ENCODE measurements at places on chromosomes 2 and 18.
A peak's percentile ranks its signal among the peaks of the same experiment; 100 is the strongest.

DNA sequence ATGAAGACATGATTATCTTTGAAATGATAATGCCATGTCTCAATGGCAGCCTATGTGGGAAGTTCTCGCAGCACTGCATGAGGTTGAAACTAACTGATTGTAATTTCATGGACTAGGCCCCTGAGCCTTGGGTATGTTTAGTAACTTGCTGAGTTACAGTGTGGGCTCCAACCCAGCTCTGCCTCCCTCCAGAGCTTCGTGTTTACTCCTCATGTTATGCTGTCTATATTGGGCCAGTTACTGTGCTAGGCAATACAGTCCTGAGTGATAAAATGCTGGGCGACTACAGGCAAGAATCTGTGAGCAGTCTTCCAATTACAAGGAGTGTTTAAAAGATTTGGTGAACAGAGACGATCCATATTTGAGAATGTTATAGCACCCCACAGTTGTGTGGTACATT lies 530.1 kb upstream of the CDH2 start:
- DNase-seq = no peak

GRCh38 chr2:123723706-123724105 lies 301.4 kb upstream of the CNTNAP5 start:
- DNase-seq = no peak

GRCh38 chr2:20597860-20598183 lies 53.1 kb downstream of the HS1BP3 start:
- DNase-seq = no peak

GRCh38 chr2:75655861-75656260 lies 9.3 kb downstream of the MRPL19 start:
- no peak for DNase-seq

- DNase-seq = peak; percentile 38
These were observed 159.4 kb downstream of the DYSF start for GRCh38 chr2:71612581-71613402.

GRCh38 chr18:43389163-43389562 lies 111.9 kb upstream of the SYT4 start:
- DNase-seq = no peak

DNA sequence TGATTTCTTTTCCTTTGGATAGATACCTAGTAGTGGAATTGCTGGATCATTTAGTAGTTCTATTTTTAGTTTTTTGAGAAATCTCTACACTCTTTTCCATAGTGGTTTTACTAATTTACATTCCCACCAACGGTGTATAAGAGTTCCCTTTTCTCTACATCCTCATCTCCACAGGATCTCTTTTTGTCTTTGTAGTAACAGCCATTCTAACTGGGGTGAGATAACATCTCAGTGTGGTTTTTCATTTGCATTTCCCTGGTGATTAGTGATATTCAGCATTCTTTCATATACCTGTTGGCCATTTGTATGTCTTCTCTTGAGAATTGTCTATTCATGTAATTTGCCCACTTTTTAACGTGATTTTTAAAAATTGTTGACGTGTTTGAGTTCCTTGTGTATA lies 13.8 kb downstream of the RFTN2 start:
- no peak for DNase-seq

- no peak for DNase-seq
These were observed 102.8 kb downstream of the MYCN start for GRCh38 chr2:16043192-16043591.

DNA sequence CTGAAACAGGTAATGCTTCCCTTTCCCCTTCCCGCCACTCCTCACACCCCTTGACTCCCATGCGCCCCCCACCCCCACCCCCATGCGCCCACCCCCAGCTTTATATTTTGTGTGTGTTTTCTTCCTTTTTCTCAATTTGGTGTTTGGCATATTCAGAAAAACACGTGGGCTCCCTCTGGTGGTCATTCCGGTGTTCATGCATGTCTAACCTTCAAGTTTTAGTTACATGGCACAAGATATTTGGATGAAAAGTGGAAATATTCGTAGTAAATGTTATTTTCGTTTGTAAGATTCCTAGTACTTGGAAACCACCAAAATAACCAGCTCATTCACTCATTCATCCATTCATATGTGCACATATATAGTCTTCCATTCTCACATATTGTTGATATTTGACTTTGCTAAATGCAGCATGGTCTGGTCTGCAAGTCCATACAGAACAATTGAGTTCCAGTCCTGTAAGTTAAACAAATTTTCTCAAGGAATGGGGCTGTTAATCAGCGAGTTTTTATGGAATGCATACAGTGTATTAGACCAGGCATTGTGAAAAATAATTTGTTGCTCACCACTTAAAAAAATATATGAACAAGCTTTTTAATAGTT lies 143.6 kb upstream of the MAP3K20 start:
- no peak for DNase-seq

DNA sequence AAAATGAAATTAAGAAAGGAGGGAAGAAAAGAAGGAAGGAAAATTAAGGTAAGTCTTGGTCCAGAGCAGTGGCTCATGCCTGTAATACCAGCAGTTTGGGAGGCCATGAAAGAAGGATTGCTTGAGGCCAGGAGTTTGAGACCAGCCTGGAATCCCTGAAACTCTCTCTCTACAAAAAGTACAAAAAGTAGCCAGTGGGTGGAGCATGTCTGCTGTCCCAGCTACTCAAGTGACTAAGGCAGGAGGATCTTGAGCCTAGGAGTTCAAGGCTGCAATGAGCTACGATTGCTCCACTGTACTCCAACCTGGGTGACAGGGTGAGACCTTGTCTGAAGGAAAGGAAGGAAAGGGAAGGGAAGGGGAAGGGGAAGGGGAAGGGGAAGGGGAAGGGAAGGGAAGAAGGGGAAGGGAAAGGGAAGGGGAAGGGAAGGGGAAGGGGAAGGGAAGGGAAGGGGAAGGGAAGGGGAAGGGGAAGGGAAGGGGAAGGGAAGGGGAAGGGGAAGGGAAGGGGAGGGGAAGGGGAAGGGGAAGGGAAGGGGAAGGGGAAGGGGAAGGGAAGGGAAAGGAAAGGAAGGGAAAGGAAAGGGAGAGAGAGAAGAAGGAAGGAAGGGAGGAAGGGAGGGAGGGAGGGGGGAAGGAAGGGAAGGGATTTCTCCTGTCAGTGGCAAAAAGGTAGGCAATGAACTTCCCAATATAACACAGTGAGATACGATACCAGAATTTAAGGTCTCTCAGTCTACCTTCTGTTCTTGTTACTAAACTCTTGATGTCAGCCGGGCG lies 412.8 kb downstream of the CMPK2 start:
- DNase-seq = no peak

- no peak for DNase-seq
These were observed 74.3 kb downstream of the ICOS start for GRCh38 chr2:204010628-204011560.

- DNase-seq = no peak
These were observed 74.5 kb upstream of the NOSTRIN start for GRCh38 chr2:168727904-168728470.

DNA sequence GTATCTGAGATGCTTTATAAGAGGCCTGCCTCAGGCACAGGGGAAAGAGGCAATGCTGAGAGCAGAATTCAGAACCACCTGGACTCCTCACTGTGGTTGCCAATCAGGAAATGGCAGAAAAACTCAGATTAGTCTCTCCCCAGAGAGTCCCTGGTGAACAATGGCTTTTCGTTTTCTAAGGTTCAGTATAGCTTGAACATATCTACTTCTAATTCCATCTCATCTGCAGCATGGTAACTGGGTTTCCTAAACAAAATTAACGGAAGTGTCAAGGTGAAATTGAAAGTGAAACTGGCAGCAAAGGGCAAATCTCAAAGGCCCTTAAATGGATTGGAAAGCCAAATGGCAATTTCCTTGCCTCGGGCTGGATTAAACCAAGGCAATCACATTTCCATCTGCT lies 480.2 kb upstream of the ACVR2A start:
- no peak for DNase-seq

DNA sequence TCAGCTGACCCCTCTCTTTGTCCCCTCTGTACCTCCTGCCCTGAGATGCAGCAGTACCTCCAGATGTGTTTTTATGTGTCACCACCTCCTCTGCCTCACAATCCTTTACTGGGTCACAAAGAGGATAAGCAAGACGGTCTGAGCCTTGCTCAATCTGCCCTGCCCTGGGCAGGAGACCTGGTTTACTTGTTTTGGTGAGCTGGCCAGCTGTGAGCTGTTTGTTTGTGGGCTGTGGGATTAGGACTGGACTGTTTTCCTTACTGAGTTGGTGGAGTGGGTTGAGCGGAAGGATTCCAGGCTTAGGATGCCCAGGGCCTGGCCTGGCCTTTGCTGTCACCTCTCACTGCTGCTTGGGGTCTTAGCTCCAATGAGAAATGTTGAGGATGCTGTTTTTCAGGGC lies 299.5 kb downstream of the SRBD1 start:
- no peak for DNase-seq

GRCh38 chr18:27277554-27277953 lies 92.4 kb upstream of the CHST9 start:
- DNase-seq = no peak

- DNase-seq = no peak
These were observed 75.4 kb downstream of the RAPGEF4 start for GRCh38 chr2:172811027-172811426.

DNA sequence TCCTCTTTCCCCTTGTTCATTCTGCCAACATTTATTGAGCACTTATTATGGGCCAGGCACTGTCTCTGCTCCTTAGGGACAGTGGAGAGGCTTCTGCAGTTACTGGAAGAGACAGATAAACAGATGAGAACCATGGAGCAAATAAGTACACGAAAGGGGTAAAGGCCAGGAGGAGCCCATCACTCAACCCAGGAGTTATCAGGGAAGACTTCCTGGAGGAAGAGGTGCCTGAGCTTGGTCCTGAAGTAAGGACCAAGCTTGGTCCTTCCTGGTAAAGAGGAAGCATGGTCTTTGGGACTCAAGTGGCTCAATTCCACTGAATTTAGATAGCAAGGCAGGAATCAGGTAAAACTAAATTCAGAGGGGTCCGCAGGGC lies 1.7 kb downstream of the ACTG2 start:
- DNase-seq = no peak

- DNase-seq = no peak
These were observed 28.4 kb upstream of the KLHL14 start for GRCh38 chr18:32801228-32801627.

DNA sequence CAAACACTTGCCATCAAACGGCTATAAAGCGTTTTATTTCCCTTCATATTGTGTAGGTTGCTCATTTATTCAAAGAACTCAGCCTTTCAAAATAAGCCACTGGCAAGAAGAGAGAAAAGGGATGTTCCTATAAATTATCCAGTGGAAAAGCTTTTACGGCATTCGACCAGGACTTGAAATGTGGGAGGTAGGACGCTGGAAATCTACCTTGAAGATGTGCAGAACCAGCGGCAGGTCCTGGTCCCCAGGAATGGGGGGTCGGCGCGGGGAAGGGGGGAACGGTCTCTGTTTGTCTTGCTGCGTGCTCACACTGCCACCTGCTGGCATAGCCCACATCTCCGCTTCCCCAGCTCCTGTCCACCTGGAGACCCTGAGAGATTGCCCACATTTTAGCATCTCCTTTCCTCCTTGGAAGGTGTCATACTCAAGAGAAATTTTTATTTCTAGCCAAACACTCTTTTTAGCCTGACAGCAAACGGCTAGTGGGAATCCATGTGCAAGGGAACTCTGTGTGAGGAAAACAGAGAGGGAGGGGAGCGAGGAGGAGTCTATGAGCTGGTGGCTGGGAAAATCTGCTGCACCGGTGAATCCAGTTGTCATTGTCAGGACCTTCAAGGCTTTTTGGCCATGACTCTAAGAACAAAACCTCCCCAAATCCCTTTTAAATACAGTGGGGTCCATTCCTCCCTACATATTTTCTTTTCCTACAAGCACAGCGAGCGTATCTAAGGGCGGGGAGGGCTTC lies 349.0 kb upstream of the PKDCC start:
- no peak for DNase-seq

DNA sequence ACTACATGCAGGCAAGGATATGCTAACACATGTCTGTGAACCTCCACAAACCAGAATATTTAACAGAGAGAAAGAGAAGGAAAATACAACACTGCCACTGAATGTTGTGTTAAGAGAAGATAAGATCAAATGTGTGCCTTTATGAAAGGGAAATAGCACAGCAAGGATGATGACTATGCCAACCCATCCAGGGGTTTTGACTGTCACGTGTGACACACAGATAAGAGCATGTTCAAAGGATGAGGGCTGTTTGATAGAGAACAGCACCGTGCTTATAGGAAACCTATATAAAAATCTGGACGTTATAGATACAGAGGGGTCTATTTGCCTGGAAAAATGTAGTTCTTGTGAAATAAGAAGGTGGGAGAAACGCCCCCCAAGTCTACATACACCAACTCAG lies 911.8 kb downstream of the CPS1 start:
- DNase-seq = no peak

DNA sequence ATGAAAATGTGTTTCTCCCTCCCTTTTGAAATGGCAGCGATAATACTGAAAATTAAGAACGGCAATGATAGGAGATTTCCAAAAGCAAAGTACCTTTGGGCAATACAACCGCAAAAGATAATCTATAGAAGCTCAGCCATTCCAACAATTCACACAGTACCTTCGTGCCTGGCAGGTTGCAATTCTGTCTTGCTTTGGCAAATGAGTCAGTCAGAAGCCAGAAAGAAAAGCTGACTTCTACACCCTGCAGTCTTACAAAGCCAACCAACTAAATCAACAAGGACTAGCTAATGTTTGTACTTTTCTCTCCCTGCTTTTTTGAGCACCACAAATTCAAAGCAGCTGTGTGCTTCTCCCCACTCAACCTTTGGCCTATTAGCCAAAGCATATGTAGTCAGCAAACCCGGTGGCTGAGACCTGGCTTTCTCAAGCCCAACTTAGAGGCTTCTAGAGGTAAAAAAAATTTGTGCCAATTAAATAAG lies 25.7 kb upstream of the ID2 start:
- DNase-seq = no peak

DNA sequence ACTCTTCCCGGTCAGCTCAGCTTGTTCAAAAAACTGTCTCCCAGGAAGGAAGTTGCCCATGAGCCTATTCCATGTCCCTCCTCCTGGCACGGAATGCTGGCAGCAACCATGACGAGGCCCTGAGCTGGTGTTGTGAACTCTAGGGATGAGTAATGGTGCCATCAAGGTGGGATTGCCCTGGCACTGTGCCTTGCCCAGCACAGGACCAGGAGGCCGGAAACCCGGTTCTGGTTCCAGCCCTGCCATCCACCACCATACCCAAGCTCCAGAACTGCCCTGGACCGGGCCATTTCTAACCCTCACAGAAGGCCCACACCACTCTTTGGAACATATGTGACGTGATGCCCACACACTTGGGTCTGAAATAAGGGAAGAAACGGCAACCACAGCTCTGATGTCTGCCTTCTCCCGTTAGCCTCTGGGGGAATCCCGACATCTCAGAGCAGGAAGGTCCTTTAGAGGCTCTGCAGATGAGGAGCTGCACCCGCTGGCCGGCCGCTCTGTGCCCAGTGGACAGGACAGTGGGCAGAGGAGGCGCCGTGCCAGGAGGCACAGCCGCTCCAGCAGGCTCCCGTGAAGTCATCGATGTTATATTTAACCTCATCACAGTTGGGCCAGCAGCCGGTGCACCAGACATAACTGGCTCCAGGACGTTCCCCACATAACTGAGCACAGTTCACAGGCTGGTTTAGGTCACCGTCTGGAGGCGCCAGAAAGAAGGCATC lies 462.1 kb upstream of the ID2 start:
- no peak for DNase-seq

DNA sequence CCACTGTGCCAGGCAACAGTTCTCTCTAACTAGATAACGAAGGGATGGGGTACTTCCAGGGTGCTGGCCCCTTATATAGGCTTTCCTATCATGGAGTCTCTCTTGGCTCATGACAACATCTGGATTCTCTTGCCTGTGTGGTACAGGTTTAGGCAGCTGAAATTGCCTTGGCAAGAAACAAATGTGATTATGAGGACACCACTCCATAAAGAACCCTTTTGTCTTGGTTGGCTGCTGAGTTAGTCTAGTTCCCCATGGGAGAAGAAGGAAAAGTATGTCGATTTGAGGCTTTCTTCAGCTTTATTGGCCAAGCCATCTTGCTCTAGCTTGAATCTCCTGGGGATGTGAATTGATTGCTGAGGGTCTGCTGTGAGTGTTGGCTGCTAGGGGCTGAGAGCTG lies 76.3 kb upstream of the ZCCHC2 start:
- DNase-seq = no peak
